ENCODE measurements at places on chromosomes 13 and 19.

- no peak for DNase-seq
Observed at GRCh38 chr13:75836441-75836840, 200.3 kb downstream of the LMO7 start.

- DNase-seq: peak; percentile 41
Observed at GRCh38 chr19:49560358-49560900, 19.9 kb downstream of the NOSIP start.

GRCh38 chr13:61770681-61771080, 355.0 kb upstream of the PCDH20 start:
- DNase-seq: no peak

- no peak for DNase-seq
Observed at GRCh38 chr19:58338825-58339558, 12.2 kb downstream of the ZSCAN22 start.

- DNase-seq: no peak
Observed at GRCh38 chr19:20066861-20067260, 10.9 kb upstream of the ZNF90 start.

DNA sequence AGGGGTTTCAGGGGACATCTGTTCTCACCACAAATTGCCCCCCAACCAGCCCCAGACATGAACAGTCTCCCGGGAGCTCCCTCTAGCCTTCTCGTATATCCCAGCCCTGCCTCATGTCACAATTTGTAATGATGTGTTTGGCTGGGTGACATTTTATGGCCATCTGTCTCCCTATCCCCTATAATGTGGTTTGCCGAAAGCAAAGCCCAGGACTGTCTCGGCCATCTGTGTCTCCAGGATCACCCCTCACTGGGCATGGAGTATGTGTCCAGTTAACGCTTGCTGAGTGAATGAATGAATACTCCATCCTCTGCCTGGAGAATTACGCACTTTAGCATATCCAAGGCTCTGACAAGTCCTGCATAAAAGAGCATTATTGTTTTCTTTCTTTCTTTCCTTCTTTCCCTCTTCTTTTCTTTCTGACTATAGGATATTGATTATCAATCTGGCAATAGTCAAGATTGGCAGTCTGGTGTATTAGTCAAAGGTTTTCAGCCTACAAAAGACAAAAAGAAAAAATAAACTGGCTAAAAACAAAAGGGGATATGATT, 15.1 kb downstream of the HPN start:
- DNase-seq: no peak

DNA sequence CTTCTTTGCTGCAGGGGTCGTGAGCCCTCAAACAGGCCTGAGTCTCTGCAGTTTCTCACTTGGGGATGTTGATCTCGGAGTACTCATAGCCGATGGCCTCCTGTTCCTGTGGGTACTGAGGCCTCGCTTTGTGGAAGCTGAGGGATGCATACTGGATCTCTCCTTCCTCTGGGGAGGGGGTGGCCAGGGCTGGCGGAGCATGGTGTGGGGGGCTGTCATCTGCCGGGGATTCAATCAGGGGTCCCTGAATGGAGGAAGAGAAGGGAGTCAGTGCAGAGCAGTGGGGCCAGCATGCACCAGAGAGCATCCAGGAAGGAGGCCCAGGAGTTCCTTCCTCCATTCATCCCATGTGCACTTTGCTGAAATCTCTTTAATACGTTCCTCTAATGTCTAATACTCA, 10.0 kb downstream of the SIGLEC12 start:
- no peak for DNase-seq

DNA sequence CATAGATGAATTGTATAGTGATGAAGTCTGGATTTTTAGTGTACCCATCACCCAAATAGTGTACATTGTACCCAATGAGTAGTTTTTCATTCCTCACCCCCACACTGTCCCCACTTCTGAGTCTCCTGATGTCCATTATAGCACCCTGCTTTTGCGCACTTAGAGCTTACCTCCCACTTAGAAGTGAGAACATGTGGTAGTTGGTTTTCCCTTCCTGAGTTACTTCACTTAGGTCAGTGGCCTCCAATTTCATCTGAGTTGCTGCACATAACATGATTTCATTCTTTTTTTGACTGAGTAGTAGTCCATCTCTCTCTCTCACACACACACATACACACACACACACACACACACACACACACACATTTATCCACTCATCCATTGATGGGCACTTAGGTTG, 43.2 kb upstream of the ALOX5AP start:
- no peak for DNase-seq

DNA sequence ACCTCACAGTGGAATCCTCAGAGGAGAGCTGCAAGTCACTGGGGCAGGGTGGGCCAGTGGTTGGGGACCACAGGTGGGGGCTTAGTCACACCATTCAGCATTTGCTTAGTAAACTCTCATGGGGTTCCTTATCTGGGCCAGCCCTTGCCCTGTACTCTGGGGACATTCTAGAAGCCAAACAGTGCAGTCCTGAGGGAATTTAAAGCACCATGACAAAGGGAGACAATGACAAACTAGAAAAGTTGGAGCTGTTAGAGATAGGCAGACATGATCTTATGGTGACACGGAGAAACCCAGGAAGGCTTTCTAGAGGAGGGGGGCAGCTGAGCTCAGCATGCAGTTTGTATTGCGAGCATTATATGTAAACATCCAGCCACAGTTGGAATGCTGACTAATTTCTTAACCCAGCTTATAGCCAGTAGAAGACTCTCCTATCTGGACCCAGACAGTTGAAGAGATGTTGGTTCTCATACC, 87.6 kb downstream of the ZNF429 start:
- DNase-seq: no peak

- DNase-seq: no peak
Observed at GRCh38 chr13:49305792-49306425, 58.2 kb downstream of the CDADC1 start.

GRCh38 chr13:105763851-105764250, 771.6 kb downstream of the EFNB2 start:
- no peak for DNase-seq

DNA sequence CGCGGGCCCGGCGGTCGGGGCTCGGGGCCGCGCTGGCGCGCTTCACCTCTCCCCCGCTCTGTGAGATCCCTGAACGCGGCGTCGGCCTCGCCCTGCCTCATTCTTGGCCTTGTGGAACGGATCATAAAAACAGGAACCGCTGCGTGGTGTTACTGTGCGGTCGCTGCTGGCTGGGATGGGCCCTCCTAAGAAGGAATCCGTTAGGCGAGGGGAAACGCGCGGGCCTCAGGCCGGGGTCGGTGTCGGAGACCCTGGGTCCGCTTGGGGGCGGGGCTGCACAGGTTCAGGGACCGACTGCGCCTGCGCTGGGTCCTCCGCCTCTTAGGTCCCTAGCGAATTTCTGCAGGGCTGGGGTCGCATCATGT, 381 bp downstream of the CKAP2 start:
- peak; percentile 58 for DNase-seq

GRCh38 chr19:43574424-43575155, 737 bp downstream of the XRCC1 start:
- DNase-seq: no peak

DNA sequence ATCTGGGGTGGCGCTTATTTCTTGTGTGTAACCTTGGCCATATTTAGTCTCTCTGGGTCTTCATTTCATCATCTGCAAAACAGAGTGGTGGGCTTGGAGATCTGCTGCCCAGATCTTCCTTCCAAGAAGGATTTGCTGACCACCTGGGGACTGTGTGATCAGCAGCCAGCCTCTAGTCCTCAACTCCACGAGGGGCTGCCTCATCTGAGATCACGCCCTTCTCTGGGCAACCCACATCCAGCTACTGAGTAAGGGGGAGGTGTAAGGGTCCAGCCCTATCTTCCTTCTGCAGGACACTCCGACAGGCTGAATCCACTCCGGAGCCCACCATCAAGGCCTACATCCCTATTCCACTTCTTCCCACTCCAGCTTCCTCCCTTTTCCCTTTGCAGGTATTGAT, 57.9 kb downstream of the CHST8 start:
- no peak for DNase-seq

GRCh38 chr13:69980799-69981198, 126.8 kb upstream of the ATXN8OS start:
- no peak for DNase-seq

- no peak for DNase-seq
Observed at GRCh38 chr19:35715355-35715809, 2.4 kb upstream of the KMT2B start.

DNA sequence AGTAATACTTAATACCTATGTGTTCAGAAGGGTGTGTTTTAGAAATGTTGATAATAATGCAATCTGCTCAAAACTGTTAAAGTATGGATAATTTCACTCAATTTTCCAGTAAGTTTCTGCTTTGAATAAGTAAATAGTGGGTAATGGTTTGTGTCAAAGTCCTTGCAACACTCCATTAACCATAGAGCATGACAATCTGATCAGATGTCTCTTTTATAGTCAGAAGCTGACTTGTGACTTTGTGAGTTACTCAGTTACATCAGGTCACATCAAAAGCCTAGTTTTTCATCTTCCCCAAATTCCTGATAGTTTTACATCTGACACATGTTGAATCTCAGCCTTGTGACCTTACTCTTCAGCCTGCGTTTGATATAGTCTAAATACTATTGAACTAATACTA, 338.0 kb downstream of the EFNB2 start:
- no peak for DNase-seq

- DNase-seq: no peak
Observed at GRCh38 chr19:7377196-7377595, 28.5 kb downstream of the ARHGEF18 start.

- no peak for DNase-seq
Observed at GRCh38 chr13:52345048-52345447, 60.9 kb downstream of the THSD1 start.

GRCh38 chr19:35755131-35755549, 1.7 kb downstream of the HSPB6 start:
- DNase-seq: no peak

GRCh38 chr13:108621462-108621861, 7.9 kb upstream of the MYO16 start:
- no peak for DNase-seq

GRCh38 chr13:29537736-29538651, 57.5 kb downstream of the SLC7A1 start:
- no peak for DNase-seq

- no peak for DNase-seq
Observed at GRCh38 chr19:41903193-41903953, 20.4 kb downstream of the ARHGEF1 start.

DNA sequence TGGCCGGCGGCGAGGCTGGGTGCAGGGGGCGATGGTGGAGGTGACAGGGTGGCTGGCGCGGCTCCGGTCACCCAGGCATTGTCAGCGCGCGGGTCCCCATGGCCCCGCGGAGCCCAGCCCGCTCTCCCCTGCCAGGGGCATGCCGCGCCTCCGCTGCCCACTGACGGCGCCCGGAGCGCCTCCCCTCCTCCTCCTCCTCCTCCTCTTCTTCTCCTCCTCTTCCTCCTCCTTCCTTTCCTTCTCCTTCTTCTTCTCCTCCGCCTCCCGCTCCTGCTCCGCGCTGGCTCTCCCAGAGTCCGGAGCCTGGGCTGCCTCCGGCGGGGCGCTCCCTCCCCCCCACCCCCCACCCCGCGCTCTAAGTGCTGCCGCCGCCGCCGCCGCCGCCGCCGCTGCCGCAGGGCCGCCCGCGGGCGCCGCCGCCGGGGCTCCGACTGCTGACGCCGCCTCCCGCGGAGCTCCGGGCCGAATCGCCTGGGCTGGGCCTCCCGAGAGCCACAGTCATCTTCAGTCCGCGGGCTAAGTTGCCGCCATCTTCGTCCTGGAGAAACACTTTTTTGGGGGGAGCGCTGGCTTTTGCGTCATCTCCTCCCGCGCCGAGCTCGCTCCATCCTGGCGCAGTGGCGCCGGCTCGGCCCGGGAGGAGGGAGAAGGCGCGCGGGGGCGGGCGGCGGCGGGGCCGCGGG, 348.3 kb downstream of the LIG4 start:
- DNase-seq: no peak

DNA sequence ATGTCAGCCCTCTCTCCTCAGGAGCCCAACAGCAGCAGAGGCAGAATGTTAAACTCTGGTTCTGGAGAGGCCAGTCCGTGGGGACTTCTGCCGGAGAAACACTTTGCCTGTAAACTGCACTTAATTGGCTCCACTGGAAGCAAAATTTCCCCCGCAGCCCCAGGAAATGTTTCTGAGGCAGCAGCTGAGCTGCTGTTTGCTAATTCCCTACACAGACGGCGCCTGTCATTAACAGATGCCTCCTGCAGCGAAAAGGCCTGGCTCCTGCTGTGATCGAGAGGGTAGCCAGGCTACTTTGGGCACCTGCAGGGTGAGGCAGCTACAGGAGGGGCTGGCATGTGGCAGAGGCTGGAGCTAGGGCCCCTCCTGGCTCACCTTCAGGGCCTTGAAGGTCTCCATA, 5.2 kb upstream of the TM6SF2 start:
- DNase-seq: no peak

- DNase-seq: peak; percentile 16
Observed at GRCh38 chr13:34201050-34201913, 383.3 kb downstream of the RFC3 start.

GRCh38 chr19:40908976-40909375, 26.9 kb upstream of the CYP2A7 start:
- DNase-seq: no peak

DNA sequence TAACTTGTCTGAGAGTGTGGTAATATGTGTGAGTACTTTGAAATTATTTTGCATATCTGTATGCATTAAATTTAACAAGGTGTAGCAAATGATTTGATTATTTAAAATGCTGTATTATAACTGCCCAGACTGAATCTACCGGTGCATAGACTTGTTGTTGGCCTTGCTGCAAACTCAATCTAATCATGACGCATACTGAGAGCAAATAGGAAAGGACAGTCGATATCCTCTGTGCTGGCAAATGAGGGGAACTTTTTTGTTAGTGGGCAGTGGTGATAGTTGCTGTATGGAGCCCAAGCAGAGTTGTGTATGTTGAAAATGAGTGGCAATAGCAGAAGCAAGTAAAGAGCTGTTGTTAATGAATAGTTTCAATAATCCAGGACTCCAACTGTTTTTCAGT, 127.4 kb downstream of the LMO7 start:
- DNase-seq: no peak

GRCh38 chr13:80374444-80374843, 33.5 kb upstream of the SPRY2 start:
- peak; percentile 36 for DNase-seq

DNA sequence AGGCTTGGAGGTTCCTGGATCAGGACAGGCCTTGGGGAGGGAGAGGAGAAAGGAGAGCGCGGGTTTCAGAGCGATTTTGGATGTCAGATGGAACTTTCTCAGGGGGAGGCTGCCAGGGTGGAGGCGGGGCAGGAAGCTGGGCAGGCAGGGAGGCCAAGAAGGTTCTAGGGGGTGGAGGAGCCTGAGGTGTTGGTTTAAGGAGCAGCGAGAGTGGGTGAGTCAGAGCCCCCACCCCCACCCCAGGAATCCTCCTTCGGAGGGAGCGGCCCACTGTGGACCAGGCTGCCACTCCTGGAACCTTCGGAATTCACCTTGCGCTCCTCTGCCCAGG, 15.9 kb upstream of the NOP53 start:
- no peak for DNase-seq

Measured in heart left ventricle (tissue), 16 donors.